WTC11 (cell line): ENCODE measurements at places on chromosomes 12 and 14. TPM values are rescaled to one million over a fixed set of nuclear protein-coding genes. Genes with fewer than 3 reads are reported as not detected.
A peak's percentile ranks its signal among the peaks of the same experiment; 100 is the strongest.

MOAP1 gene
- total RNA-seq, result 16.7 to 18.1 TPM (median 17.2 TPM) in 3 replicates

GRCh38 chr14:105847400-105847799, 321.0 kb downstream of the TMEM121 start:
- DNase-seq, result no peak

- no peak for DNase-seq
Observed at GRCh38 chr12:3442397-3442796, 48.6 kb upstream of the PRMT8 start.

GRCh38 chr14:65622703-65623102, 210.2 kb downstream of the FUT8 start:
- DNase-seq, result no peak

FAR2 gene
- total RNA-seq, result 20.0 to 27.2 TPM (median 25.9 TPM) in 3 replicates

BCL11B gene
- 6.7 to 9.1 TPM (median 7.2 TPM) in 3 replicates for total RNA-seq

GRCh38 chr12:113239288-113239771, 18.1 kb downstream of the TPCN1 start:
- DNase-seq, result no peak

DNA sequence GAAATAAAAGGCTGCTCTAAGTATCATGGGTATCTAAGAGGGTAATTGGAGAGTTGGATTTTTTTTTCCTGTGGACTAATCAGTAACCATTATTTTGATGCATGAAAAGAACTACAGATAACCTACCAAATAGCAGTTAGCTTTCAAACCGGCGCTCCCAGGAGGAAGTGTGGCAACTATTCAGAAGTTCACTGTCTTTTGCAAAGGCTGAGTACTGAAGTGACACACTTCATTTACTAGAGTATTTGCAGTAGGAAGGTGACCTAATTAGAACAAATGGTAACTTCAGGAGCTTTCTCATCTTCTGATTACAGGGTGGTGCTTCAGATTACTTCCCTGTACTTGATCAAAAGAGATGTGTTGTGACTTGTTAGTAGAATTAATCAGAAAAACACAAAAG, 87.7 kb downstream of the PELI2 start:
- no peak for DNase-seq

DNA sequence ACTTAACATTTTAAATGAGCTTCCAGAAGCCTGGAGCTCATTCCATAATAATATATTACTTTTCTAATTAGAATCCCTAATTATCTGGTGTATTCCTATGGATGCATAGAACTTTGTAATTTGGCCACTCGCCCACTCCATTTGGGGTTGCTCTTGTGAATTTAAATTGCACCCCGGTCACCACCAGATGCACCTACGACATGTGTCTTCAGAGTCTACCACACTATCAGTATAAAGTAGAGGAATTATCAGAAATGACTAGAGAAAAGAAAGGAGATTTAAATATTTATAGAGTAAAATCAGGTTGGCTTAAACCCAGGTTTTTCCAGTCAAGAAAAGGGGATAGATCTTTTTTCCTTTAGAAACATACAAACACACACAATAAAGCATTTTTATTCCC, 145.8 kb upstream of the DCN start:
- DNase-seq, result no peak

GRCh38 chr12:91413581-91414546, 231.2 kb upstream of the DCN start:
- no peak for DNase-seq

GRCh38 chr12:45658020-45658419, 71.5 kb upstream of the ARID2 start:
- no peak for DNase-seq

DNA sequence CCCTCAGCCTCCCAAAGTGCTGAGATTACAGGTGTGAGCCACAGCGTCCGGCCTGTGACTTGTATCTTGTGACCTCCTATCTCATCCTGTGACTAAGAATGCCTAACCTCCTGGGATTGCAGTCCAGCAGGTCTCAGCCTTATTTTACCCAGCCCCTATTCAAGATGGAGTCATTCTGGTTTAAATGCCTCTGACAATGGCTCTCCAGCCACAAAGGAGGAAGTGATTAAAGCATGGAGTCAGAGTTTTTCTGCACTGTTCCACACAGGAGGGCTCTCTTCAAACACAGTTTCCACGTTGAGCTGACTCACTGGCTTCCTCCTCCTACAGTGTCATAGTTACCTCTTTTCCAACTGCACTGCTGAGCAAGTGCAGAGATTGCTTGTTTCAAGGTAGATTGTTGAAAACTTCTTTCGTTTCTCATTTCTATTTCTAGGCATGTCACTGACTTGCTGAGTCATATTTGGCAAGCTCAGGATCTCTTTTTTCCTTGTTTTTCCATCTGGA, 383.8 kb downstream of the PCNX1 start:
- no peak for DNase-seq

SLC5A8 gene
- total RNA-seq, result 0.05 to 0.07 TPM in 2 of 3 replicates, not detected in the other

DNA sequence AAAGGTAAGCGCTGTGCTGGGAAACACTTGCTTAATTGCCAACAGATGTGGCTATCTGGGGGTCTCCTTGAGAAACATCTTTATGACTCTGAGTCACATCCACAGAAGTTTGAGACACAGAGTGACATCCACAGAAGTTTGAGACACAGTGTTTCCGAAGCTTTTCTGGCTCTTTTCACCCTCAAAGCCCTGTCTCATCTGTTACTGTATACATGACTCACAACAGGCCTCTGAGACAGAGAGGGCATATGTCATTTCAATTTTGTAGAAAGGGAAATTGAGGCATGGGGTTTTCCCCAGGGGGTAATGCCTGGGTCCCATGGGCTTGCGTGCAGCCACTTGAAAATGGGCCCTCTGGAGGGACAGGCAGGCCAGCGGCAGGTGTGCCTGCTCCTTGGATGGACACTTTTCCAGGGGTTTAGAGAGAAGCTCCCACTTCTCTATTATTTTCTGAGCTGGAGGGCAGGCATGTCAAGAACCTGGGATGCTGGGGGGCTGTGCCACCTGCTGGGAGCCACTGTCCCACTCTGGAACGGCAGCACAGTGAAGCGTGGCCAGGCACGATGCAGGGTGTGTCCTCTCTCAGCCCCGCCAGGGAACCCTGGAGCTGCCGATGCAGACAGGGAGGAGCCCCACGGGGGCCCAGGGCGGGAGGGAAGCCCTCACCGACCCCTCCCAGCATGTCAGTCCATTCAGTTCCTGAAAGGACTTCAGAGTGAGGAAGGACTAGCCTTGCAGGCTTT, 111.3 kb upstream of the FKBP4 start:
- DNase-seq, result no peak

DNA sequence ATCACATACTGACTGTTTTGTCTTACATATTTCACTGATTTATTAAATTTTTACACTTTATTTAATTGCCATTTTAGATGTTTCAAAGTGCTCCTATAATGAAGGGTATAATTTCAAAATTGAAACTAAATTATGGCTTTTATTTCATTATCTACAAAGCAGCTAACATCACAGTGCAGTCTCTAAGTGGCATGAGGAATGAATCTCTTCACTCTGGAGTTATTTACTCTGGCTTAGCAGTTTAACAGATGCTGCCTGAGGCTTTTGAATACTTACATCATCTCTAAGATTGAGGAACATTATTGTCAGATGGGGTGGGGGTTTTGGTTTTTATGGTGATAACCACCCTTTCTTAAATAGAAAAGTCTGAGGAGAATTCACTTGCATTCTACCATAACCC, 386.4 kb downstream of the TRHDE start:
- DNase-seq, result no peak

LMNTD1 gene
- total RNA-seq, result not detected in 3 replicates

TMTC3 gene
- 36.9 to 39.8 TPM (median 38.8 TPM) in 3 replicates for total RNA-seq

SPIC gene
- not detected in 3 replicates for total RNA-seq

CIT gene
- total RNA-seq, result 61.6 to 65.4 TPM (median 62.0 TPM) in 3 replicates

- DNase-seq, result no peak
Observed at GRCh38 chr12:54066408-54066807, 12.8 kb downstream of the HOXC4 start.

- no peak for DNase-seq
Observed at GRCh38 chr14:79136071-79137044, 966.2 kb downstream of the NRXN3 start.

- DNase-seq, result peak; percentile 56
Observed at GRCh38 chr12:122834921-122835749, at the start of gene HIP1R. Gene HIP1R (plus strand): TSS chr12:122835457. CDS start chr12:122835551, 94 bp downstream.

GRCh38 chr14:30779210-30779609, 95.1 kb upstream of the COCH start:
- no peak for DNase-seq

GRCh38 chr12:101935890-101936746, 58.7 kb downstream of the DRAM1 start:
- DNase-seq, result no peak

GDF3 gene
- 34.4 to 42.0 TPM (median 38.2 TPM) in 3 replicates for total RNA-seq

DNA sequence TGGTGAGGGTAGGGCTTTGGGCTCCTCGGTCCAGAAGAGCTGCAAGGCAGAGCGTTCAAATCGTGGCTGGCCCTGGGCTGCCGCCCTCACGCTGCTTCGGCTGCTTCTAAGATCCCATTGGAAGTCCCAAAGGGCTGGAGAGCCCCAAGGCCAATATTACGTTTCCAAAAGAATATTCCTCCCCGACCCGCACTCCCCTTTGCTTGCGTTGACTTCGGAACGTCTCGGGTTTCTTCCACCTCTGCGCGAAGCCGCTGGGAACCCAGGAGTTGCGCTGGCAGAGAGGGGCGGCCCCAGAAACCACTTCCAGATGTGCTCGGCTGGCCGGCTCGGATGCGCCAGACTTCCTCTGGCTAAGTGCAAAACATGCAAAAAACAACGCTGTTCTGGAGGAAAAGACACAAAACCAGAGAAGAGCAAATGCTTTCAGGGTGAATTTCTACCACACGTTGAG, at the start of gene GLT8D2:
GLT8D2 (minus strand) TSS at position 285 of the 454 bp plus-strand sequence. CDS start 30,539 bp downstream, outside the sequence.
- DNase-seq, result peak; percentile 70

- no peak for DNase-seq
Observed at GRCh38 chr12:38934078-38934584, 28.7 kb upstream of the CPNE8 start.
